ENCODE measurements at places on chromosomes 1 and 21.

GRCh38 chr1:154186852-154187501, 4.9 kb downstream of the TPM3 start:
- DNase-seq, result no peak

GRCh38 chr1:31154000-31154631, 85.6 kb downstream of the NKAIN1 start:
- no peak for DNase-seq

DNA sequence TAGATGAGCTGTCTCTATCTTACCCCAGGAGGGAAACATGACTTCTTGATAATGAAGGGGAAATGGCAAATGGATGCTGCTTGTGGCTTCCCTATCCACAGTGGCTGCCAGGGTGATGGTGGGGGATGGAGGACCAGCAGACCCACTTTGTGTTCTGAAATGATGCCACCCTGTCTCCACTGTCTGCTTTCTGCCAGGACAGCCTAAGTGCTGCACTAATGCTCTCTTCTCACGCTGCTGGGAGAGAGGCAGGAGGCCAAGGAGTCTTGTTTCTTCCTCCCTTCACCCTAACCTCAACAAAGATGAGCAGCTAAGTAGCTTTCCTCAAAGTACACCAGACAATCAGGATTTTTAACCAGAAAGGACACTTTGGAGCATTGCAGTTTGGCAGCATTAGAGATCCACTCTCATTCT, 36.6 kb downstream of the XCL1 start:
- DNase-seq, result no peak

GRCh38 chr1:176820391-176821031, 344.0 kb downstream of the ASTN1 start:
- DNase-seq, result no peak

DNA sequence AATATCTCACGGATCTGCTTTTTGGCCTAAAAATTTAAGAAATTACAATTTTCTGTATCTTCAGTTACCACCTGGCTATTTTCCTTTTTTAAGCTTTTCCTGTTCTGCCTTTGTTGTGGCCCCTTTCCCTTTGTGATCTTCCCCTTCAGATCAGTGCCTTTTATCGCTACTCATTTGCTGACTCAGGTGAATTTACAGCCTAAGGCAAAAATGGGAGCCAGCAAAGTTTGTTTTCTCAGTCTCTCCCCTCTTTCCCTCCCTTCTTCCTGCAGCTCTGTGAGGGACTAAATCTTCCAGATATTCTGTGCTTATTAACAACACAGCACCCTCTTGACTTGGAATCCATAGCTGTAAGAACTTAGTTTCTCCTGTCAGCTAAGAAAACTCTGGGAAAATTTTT, 5.3 kb upstream of the PRRC2C start:
- DNase-seq, result no peak

DNA sequence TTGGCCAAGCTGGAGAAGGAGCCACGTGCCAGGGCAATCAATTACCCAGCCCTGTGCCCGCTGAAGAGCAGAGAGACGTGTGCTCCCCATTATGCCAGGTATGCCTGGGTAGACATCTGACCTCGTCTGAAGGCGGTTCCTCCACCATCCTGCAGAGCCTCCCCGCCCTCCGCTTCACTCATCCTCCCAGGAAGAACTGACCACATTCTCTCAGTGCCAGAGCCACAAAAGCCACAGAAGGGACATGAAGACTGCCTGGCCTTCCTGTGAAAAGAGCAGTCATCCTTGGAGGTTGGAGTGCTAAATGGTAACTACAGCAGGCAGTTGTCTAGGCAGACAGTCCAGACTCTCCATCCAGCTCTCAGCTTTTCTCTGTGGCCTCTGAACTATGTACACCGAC, 12.0 kb downstream of the SYT2 start:
- DNase-seq, result no peak

- no peak for DNase-seq
These were observed 4.1 kb downstream of the LRRIQ3 start for GRCh38 chr1:74193908-74194307.

Measured in effector CD4-positive, alpha-beta T cell (primary cell).